ENCODE measurements at places on chromosomes 7 and 10. TPM values are rescaled to one million over a fixed set of nuclear protein-coding genes. Genes with fewer than 3 reads are reported as not detected.

RNF133 gene
- 0.69 TPM for total RNA-seq

CTBP2 gene
- total RNA-seq = 78.7 TPM

POLR2J2 gene
- total RNA-seq = 16.6 TPM

H2BK1 gene
- not detected for total RNA-seq

MUC3A gene
- 6.3 TPM for total RNA-seq

ELFN1 gene
- 0.27 TPM for total RNA-seq

DNA sequence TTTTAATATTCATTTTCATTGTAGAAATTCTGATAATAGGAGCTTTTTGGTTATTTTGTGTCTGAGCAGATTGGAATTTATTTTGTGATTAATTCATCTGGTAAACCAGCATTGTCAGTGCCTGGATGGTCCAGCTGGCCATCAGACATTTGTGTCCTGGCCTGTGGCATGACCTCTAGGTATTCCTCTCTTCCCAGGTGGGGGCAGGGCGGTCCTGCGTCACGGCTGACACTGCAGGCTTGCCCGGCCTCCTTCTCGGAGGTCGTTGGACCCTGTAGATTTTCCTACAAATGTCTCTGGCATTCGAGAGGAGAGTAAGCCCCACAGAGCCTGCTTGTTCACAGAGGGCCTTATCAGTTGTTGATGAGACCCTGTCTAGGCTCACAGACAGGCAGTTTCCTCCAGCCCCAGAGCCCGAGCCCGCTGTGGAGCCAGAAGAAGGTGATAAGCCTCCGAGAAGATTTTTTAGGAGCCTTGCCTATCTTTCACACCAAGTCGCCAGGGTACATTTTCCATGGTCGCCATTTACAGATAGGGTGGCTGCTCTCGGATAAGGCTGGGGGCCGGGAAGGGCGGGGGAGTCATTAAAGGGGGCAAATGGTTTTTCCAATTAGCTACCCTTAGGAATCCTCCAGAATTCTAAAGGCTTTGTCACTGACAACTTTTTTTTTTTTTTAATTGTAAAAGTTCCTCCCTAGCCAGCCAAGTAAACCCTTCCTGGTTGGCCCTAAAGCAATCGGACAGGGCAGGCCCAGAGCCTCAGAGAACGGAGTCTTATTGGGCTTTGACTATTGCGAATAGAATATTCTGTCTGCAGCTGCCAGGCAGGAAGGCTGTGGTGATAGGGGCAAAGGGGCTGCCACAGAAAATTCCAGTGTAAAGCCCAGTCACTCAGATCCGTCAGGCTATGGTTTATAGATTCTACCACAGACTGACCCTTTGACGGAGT lies 78.1 kb upstream of the TBX20 start:
- no peak overlapping the region for H3K4me3 ChIP-seq
- no peaks in the 10 kb centered on the region for H3K36me3 ChIP-seq
- H3K27ac ChIP-seq = no peak overlapping the region
- DNase-seq = no peak
- H3K27me3 ChIP-seq = peaks cover 26% of the 10 kb centered on the region

DNA sequence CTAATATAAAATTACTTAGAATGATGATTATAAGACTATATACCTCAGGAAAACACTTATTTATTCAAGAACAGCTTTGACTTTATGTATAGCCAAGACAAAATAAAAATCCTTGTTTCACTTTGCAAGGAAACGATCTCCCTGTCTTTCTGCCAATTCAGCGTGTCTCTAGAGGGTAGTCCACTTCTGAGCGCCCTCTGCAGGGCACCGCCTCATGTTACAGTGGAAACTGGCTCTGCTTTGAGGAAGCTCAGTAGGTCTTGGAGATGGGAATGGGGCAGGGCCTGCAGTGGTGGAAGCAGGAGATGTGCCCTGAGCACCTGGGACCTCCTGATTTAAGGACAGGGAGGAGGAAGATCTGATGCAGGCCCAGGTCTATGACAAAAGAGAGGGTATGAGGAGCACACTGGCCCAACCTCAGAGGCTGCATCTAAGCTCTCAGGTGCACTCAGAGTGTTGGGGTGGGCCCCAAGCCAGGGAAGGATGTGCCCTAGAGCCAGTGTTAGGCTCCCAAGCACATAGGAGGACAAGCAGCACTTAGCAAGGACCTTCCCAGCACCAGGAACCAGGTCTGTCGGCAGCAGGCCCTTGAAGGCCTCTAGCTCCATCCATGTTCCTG lies 481.0 kb downstream of the TNS3 start:
- H3K27me3 ChIP-seq = no peaks in the 10 kb centered on the region
- no peaks in the 10 kb centered on the region for H3K36me3 ChIP-seq
- H3K4me1 ChIP-seq = peaks cover 8% of the 10 kb centered on the region
- DNase-seq = peak; percentile 89
- H3K27ac ChIP-seq = no peak overlapping the region
- no peak overlapping the region for H3K4me3 ChIP-seq

DNA sequence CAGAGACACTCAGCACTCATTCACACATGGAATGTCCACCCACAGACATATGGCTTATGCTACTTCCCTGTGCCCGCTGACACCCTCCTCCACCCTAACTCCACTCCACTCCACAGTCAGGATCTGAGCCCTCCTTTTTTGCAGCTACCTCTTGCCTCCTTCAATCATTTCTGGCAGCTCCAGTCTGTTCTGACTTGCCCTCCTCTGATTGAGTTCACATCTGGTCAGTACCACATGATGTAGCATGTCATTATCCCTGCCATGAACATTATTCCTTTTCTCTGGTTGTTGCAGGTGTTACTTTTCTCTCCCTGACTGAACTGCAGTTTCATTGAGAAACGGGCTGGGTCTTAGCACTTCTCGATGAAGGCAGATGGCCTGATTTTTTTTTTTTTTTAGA lies 130.1 kb upstream of the EGR2 start:
- no peak overlapping the region for H3K27ac ChIP-seq
- no peaks in the 10 kb centered on the region for H3K4me1 ChIP-seq
- no peak for DNase-seq

GRCh38 chr7:80763289-80763688 lies 124.8 kb downstream of the CD36 start:
- H3K4me1 ChIP-seq = no peaks in the 10 kb centered on the region
- H3K27me3 ChIP-seq = no peaks in the 10 kb centered on the region
- no peak overlapping the region for H3K27ac ChIP-seq
- H3K36me3 ChIP-seq = no peaks in the 10 kb centered on the region

- no peak for DNase-seq
- no peaks in the 10 kb centered on the region for H3K27me3 ChIP-seq
- peak overlapping the region; percentile 79 for H3K27ac ChIP-seq
- peaks cover 17% of the 10 kb centered on the region for H3K4me1 ChIP-seq
- H3K4me3 ChIP-seq = peak overlapping the region; percentile 84
Observed at GRCh38 chr7:90345595-90346335, 751 bp upstream of the GTPBP10 start.

GRCh38 chr7:25405736-25406135 lies 177.4 kb upstream of the NPVF start:
- H3K27ac ChIP-seq = no peak overlapping the region
- no peak for DNase-seq
- H3K4me1 ChIP-seq = no peaks in the 10 kb centered on the region

DNA sequence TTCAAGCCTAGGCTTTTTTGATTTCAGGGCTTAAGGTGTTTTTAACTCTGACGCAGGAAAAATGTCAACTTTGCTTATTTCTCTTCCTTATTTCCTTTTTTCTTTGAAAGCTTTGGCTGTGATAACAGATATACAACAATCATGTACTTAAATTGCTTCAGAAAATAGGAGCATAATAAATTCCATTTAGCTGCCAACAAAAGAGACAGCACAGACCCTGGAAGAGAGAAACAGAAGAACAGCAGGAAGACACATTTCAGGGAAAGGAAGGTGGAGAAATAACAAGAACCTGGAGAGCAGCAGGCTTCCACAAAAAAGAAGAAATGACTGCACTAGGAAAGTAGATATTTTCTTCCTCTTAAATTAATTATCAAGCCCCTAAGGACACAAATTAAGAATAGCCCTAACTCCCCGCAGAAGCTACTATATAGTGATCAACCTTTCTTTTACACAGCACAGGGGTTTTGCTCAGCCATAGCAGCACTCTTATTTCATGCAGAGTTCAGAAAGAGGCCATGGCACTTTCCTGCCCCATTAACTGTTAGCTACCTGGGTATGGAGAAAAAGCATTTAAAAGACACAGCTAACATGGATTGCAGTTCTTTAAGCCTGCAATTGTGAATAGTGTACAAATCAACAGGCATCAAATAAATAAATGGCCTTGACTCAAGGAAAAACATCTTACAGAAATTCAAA lies 61.5 kb downstream of the IQUB start:
- H3K4me1 ChIP-seq = no peaks in the 10 kb centered on the region
- H3K27ac ChIP-seq = no peak overlapping the region
- H3K36me3 ChIP-seq = no peaks in the 10 kb centered on the region
- DNase-seq = no peak
- no peak overlapping the region for H3K4me3 ChIP-seq

GRCh38 chr7:42103020-42103419 lies 134.0 kb downstream of the GLI3 start:
- no peaks in the 10 kb centered on the region for H3K4me1 ChIP-seq
- H3K27ac ChIP-seq = no peak overlapping the region
- H3K36me3 ChIP-seq = no peaks in the 10 kb centered on the region
- DNase-seq = no peak

DNA sequence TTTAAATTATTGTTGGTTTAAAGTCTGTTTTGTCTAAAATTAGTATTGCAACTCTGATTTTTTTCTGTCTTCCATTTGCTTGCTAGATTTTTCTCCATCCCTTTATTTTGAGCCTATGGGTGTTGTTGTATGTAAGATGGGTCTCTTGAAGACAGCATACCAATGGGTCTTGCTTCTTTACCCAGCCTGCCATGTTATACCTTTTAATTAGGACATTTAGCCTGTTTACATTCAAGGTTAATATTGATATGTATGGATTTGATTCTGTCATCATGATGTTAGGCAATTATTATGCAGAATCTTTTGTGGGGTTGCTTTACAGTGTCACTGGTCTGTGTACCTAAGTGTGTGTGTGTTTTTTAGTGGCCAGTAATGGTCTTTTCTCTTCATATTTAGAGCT lies 281.4 kb upstream of the CSTF2T start:
- peaks cover 40% of the 10 kb centered on the region for H3K27me3 ChIP-seq
- no peaks in the 10 kb centered on the region for H3K4me1 ChIP-seq
- DNase-seq = no peak
- no peak overlapping the region for H3K27ac ChIP-seq
- H3K36me3 ChIP-seq = no peaks in the 10 kb centered on the region

DNA sequence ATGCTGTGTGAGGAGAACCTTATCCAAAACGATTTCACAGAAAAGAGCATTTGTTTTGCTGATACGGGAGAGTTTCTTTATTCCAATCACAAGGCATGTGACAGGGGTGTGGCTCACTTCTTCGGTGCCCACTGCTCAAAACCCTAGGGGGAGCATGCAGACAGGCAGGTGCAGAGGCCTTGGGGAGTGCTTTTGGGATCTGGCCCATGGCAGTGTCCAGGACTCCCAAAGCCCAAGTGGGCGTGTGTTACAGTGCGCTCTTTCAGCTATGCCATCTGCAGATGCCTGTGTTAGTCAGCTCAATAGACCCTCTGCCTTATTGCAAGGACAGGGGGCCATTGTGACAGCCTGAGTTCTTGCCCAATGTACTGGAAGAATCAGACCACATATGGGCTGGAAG lies 94.8 kb downstream of the CSTF2T start:
- no peak overlapping the region for H3K27ac ChIP-seq
- no peaks in the 10 kb centered on the region for H3K4me1 ChIP-seq
- no peaks in the 10 kb centered on the region for H3K27me3 ChIP-seq
- H3K36me3 ChIP-seq = no peaks in the 10 kb centered on the region
- DNase-seq = no peak

DNA sequence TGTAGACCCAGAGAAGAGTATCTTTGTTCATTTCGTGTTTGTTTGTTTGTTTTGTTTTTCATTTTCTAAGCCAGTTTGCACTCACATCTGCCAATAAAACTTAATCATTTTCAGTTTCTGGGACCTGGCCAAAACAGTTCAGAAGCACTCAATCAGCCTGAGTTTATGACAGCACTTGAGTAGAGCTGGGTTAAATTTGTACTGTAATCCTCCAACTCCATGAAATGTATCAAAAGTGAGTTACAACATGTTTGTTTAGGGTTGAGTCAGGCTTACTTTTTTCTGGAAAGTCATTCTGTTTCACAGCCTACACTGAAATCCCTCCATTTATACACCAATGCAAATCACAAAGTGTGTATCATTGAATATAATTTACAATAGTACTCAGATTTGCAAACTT lies 91.9 kb downstream of the ZWINT start:
- no peak for DNase-seq
- no peaks in the 10 kb centered on the region for H3K4me1 ChIP-seq
- no peak overlapping the region for H3K4me3 ChIP-seq
- H3K27me3 ChIP-seq = no peaks in the 10 kb centered on the region

- H3K36me3 ChIP-seq = peaks cover 5% of the 10 kb centered on the region
- no peak for DNase-seq
- no peaks in the 10 kb centered on the region for H3K27me3 ChIP-seq
Observed at GRCh38 chr7:51188987-51189386, 127.6 kb downstream of the COBL start.

DNA sequence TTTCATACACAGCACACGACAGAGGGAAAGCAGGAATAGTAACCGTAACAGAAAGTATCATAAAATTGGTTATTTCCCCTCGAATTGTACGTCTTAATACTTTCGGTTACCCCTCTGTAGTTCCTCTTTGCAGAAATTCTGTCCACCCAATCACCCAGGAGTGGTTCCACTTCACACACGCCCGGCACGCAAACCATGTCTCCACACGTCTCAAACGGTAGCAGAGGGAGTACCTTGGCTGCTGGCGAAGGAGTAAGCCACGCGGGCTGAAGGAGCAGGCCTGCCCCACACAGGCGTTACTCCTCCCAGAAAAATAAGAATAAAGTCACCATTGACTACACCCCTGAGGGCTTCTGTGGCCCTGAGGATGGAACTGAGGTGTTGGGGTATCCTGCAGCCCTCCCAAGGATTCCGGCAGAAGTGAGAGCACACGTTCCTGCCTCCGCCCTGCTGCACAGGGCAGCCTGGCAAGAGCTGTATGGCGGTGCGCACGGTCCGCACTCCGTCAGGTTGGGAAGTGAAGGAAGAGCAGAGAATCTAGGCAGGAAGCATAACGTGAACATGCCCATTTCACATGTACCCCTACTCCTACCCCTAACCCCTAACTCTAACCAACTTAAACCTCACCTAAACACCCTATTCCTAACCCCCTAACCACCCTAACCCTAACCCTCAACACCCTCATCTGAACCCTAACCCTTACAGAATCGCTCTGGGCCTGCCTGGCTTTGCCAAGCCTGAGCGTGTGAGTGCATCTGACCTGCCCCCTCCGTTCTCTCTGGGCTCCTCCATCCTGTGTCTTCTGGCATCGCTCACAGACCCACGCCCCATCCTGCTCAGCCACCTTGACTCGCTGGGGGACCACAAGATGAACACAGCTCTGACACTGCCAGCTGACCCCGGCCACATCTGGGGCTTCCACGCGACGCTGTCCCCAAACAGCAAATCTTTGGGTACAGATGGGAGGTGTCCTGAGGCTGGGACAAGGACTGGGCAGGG lies 18.2 kb downstream of the GPR146 start:
- no peak overlapping the region for H3K27ac ChIP-seq
- H3K4me3 ChIP-seq = no peak overlapping the region
- no peak for DNase-seq
- peaks cover 11% of the 10 kb centered on the region for H3K36me3 ChIP-seq
- no peaks in the 10 kb centered on the region for H3K27me3 ChIP-seq

Measured in Calu3 (cell line).